ENCODE measurements at places on chromosomes 11 and 22.

- no peak for DNase-seq
Observed at GRCh38 chr11:93563857-93564256, 20.7 kb upstream of the SMCO4 start.

- DNase-seq, result no peak
Observed at GRCh38 chr11:87878373-87878825, 296.8 kb downstream of the RAB38 start.

DNA sequence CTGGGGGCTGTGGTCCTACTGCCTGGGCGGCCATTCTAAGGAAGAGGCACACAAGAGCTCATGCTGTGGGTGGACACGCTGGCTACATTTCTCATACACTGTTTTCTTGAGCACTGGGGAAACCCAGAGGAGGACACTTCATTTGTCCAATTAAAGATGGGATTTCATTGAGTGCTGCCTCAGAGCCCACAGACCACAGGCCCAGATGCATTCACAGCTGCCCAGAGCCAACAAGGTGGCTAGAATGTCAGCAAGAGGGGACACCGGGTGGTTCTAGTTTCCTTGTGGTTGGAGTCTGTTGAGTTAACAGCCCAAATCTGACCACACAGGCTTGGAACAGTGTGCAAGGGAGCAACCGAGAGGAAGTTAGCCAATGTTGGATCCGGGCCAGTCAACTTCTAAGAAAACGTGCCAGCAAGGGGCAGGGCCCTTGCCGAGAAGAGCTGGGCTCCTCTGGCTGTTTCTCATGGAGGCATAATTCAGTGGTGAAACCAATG is 35.0 kb upstream of the SORL1 start:
- peak; percentile 42 for DNase-seq

DNA sequence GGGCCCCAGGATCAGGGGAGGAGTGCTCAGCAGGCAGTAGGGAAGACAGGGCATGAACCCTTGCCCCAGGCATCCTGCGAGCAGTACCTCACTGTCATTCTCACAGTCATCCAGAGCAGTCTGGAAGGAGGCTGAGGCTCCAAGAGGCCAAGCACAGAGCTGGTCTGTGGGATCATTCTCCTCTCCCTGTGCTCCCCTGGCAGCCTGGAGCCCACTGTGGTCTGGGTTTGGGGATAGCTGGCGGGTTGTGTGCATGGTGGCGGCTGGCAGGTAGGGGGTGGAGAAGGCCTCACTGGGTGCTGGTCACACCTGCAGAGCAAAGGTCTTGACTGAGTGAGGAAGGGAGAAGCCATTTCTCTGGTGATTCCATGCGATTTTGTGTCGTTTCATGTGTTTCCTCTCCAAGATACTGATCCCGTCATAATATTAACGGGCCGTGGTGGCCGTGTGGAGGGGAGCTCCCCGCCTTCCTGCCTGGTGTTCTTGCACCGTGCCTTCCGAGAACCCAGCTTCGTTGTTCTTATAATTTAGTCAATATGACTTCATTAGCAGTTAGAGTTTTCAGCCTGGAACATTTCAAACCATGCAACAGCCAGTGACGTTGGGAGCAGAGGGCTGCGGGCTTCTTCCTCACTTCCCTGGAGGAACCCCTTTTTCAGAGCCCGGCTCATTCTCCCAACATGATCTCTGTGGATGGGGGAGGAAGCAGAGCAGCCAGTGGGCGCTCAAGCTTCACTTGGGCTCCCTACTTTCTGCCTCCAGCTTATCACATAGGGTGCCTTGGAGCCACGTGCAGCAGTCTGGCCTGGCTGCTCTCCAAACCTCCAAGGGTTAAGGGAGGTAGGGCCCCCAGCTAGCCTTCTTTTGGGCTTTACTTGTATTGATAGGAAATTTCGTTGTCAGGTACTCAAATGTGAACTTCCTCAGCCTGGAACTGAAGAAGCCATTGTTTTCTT is 20.8 kb upstream of the ADORA2A start:
- DNase-seq, result no peak

GRCh38 chr22:37661160-37661924 is 2.8 kb downstream of the PDXP start:
- DNase-seq, result no peak

DNA sequence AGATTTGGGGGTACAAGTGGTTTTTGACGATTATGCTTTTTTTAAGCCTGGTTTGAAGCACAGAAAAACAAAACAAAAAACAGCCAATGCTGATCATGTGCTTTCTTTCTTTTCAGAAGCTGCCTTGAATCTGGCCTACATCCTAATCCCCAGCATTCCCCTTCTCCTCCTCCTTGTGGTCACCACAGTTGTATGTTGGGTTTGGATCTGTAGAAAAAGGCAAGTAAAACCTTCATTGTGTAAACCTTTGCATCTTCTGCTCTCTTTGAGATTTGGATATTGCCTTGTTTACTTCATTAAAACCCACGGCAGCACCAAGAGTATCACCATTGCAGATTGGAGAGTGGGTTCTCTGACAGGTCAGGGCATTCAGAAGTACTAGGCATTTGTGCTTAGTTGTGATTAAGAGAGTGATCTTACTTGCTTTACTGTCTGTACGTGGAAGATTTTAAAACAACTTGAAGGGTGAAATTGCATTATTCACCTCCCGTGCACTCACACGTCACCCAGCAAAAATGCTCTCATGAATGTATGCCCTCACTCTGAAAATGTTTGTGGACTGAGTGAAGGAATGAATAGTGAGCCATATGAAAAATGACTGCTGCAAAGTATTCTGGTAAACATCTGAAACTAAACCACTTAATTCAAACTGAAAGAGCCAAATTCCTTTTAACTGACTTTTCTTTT is 17.0 kb downstream of the LAYN start:
- no peak for DNase-seq
